ENCODE measurements at places on chromosomes 12 and 14.

GRCh38 chr14:97456462-97456861 is 659.3 kb downstream of the VRK1 start:
- no peak for DNase-seq

DNA sequence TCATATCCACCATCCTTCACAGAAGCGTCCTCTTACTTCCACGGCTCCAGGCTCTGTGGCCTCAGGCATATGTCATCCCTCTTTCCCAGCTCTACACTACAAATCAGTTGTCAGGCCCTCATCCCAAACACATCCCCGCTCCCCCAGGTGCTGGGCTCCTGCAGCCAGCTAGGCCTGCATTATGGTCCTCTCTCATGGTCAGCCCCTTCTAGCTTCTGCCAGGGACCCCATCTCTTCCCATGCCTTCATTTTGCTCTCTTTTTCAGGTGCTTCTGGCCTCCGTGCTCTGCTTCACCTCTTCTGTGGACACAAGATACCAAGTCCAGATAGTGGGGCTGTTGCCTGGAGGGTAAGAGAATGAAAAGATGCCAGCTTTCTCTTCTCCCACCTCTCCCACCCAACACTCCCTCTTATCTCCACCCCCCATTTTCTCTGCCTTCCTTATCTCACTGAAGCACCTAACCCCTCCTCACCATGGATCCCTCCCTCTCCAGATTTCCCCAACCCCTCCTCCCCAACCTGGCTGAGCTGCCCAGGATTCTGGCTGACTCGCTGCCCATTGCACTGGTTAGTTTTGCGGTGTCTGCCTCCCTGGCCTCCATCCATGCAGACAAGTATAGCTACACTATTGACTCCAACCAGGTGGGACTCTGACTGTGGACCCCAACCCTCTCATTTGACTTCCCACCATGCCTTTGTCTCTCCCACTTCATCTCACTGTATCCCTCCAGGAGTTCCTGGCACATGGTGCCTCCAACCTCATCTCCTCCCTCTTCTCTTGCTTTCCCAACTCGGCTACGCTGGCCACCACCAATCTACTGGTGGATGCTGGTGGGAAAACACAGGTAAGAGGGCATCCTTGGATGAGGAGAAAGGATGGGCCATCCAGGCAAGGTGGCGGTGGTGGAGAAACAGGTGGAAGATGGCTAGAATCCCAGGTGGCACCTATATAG is 10.4 kb downstream of the B4GALNT1 start:
- no peak for DNase-seq

DNA sequence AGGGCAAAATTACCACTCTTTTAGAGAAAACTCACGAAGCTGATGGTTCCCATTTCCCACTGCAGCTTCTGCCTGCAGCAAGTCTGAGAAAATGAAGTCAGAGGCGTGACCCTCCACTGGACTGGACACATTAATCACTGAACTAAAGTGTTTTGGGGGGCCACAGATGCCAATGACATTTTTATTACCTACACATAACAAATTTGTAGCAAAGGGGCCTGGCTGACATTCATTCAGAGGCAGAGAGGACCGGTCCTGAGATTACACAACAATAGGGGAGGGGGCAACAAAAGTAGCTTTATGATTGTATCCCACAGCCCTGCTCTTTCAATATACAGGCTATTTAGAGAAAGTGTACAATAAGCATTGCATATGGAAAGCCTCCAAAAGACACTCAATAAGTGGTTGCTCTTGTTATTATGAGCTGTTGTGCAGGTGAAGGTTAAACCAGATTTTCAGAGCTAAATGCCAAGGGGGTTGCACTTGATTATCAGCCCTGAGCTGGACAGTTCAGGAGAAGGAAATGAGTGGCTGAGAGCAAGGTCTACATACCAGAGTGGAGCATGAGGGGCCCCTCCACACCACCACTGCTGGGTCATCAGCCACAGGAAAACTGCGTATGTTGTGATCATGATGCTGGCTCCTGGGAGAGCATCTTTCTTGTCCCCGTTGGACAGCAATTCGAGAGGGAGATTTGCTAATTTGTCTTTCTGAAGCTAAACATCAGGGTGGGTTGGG is 41.5 kb upstream of the CCDC60 start:
- DNase-seq: no peak

GRCh38 chr14:31770271-31770670 is 209.1 kb downstream of the NUBPL start:
- peak; percentile 5 for DNase-seq

- no peak for DNase-seq
Measured at GRCh38 chr14:98926801-98927200, 345.2 kb downstream of the BCL11B start.

- DNase-seq: no peak
Measured at GRCh38 chr14:30803185-30803584, 71.2 kb upstream of the COCH start.

DNA sequence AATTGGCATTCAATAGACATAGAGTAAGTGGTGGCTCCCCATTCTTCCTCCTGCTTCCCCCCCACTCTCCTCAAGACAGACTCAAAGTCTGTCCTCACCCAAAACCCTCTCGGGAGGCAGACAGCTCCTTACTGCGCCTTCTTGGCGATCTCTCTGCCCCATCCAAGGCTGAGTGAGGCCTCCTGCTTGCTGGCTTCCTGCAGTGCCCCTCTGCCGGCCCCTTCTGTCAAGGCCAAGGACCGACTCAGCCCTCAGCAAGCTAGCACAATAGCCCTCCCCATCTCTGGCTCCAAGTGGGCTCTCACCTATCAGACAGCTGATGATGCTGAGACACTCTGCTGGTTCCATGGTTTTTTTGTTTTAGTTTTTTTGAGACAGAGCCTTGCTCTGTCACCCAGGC is 62.5 kb upstream of the DLK1 start:
- DNase-seq: no peak
